Cortex of kidney (tissue), 1 donor: ENCODE measurements at places on chromosomes 1 and 21.

- no peak for DNase-seq
Measured at GRCh38 chr21:35378881-35379280, 329.8 kb upstream of the RUNX1 start.

DNA sequence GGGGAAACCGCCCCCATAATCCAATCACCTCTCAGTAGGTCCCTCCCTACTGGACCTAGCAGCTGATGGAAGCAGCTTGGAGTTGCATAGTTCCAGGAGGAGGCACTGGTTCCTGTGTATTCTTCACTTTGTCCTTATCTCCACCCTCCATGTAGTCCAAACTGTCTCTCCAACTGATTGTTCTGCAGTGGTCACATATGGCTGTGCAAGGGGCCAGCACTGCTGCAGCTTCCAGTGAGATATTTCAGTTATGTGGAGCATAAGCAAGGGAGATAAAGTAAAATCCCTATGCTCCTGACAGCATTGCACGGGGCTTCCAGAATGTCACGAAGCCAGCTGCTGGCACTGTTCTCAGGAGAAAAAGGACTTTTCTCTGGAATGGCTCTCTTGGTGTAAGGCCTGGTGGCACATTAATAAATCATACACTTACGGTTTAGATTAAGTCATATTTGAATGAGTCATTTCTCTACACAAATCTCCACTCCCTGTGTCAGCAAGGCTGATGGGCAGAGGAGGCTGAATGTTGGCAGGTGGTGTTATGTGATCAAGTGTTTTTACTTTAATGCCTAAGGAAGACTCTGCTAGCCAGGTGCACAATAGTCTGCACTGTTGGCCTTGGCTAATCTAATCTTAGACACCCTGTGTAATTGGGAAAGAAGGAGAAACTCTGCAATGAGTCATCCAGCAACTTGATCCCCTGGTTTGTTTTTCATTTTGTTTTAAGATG is 93.4 kb downstream of the KCNK1 start:
- DNase-seq = no peak

DNA sequence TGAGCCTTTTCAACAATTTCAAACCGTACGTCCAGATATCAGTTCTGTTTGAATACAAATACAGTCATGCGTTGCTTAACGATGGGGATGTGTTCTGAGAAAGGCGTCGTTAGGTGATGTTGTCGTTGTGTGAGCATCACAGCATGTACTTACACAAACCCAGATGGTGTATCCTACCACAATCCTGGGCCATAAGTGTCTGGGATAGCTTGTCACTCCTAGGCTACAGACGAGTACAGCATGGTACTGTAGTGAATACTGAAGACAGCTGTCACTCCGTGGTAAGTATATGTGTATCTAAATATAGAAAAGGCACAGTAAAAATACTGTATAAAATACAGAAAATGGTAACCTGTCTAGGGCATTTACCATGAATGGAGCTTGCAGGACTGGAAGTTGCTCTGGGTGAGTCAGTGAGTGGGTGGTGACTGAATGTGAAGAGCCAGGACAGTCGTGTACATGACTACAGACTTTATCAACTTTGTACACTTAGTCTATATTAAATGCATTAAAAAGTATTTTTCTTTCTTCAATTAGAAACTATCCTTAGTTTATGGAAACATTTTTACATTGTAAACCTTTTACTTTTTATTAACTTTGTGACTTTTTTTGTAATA is 10.5 kb upstream of the OR2W3 start:
- no peak for DNase-seq

DNA sequence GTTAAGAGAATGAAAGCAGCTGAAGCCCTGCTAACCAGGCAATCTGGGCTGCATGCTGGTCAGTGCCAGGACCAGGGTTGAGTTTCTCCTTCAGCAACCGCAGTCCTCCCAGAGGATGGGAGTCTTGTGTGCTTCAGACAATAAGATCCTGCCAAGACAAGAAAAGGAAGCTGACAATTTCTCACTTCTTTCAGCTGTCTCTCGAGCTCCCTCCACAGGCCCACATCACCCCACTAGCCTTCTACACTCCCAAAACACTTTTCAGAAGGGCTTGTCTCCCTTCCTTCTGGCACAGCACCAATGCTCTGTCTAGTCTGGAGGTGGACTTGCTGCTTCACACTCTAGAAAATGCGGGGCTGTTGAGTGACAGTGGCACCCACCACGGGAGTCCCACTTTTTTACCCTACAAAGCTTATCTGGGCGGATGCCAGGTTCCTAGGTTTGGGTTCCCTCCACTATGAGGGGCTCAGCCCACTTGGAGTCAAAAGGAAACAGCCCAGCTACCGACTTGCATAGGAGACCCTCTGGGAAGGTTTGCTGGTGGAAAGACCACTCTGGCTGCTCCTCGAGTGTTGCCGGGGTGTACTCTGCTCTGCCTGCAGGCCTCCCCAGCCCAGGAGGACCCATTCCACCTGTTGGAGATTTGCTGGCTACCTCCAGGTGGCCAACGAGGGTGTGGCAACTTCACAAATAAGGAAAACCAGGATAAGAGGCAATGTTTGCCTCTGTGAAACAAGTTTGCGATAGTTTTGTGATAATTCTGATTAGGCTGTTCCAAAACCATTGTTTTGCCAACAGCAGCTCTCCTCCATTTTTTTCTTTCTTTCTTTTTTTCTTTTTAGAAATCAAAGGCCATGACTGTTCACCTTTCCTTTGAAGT is 68.9 kb downstream of the TENT5C start:
- no peak for DNase-seq

DNA sequence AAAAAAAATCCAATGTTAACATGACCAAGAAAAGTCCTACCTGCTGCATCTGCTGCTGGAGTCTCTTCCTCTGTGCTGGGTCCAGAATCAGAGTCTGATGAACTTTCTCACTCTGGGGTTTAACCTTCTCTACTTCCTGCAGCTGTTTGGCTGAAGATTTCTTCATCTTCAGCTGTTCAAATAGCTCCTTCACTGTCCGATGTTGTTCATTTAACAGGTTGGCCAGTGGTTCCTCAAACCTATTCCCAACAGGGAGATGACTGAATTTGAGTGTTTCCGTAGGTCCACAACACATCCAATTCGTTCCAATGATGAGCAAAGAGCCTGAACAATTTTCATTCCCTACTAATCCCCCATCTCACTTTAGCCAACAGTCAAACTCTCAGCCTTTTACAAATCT is 79.4 kb downstream of the GON4L start:
- DNase-seq = no peak

DNA sequence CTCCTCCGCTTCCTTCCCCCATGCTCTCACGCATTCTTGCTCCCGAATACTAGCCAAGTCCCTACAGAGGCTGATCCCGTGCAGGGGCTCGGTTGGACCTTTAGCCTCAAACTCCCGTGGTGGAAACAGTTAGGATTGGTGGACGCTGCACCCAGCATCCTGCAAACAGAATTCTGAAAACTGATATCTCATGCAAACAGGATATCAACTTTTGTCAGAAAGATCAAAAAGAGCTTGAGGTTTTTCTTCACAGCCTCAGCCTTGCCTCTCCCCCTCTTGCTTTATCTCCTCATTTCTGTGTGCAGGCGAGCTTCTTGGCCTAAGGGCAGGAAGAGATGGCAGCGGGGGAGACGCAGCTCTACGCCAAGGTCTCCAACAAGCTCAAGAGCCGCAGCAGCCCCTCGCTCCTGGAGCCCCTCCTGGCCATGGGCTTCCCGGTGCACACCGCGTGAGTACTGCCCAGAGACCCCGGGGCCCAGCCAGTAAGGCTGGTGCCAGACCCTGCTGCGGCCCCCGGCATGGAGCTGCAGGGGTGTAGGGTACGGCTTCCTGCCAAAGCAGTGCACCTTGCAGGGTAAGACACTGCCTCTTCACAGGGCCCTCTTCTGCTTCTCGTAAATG is at the start of gene UBASH3A:
Gene UBASH3A (plus strand): TSS at position 292 of the 621 bp plus-strand sequence. CDS start 44 bp downstream, at position 336.
- no peak for DNase-seq

DNA sequence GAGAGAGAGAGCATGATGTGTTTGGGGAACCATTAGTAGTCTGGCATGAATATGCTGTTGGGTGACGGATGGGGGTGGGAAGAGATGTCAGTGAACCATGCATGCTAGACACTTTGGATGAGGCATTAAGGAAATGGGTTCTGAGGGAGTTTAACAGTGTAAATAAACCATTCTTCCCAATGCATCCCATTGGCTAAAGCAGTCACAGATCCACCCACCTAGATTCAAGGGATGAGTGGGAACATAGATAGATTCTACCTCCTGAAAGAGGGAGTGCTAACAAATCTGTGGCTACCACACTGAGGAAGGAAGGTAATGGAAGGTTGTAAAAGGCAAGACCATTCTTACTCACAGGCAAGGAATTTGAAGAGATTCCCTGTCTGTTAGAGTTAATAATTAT is 129.8 kb upstream of the CACNA1E start:
- DNase-seq = no peak

GRCh38 chr1:38088366-38088765 is 41.8 kb upstream of the POU3F1 start:
- DNase-seq = no peak

DNA sequence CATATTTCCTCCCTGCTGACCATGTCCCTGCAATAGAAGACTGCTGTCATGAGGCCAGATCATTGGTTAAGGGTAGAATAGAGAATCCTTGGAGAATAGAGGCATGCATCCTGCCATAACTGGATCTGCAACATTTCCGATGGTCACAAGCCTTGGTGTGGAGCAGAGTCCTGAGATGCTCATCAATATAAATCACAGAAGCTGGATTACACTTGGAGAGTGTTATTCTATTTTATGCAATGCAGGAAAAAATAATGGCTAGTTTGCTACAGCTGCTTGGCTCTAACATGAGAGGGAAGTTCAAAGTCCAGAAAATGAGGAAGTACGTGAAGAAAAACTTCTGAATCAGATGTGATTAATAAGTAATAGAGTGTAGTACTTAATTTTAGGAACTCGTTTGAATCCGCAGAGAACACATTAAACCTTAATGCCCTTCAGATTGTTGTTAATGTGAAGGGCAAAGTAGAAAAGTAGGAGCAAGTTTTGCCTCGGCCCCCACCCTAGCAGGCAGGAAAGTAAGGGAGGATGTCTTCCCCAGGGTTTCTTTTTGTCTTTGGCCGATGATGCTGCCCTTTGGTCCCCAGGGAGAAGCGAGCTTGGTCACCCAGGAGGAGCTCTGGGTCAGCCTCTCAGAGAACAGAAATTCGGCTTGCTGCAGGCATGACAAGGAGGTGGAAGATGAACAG is 59.5 kb downstream of the KCNK1 start:
- no peak for DNase-seq

GRCh38 chr1:187027253-187027652 is 198.5 kb downstream of the PLA2G4A start:
- no peak for DNase-seq

DNA sequence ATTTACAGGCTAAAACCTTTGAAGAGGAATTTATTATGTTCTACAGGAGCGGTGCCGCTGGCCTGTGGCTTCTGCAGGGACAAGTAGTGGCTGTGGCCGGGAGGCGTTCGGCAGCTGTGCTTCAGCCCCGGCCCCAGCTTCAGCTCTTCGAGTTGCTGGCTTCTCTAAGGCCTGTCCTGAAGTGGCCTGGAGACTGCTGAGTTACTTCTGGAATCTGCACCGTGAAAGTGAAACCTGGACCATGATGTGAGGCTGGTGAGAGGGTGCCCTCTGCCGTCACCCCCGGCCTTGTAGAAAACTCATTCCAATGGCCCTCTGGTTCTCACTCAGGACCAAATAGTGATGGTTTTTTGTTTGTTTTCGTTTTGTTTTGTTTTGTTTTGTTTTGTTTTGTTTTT is 48.1 kb downstream of the PRKCZ start:
- DNase-seq = no peak

DNA sequence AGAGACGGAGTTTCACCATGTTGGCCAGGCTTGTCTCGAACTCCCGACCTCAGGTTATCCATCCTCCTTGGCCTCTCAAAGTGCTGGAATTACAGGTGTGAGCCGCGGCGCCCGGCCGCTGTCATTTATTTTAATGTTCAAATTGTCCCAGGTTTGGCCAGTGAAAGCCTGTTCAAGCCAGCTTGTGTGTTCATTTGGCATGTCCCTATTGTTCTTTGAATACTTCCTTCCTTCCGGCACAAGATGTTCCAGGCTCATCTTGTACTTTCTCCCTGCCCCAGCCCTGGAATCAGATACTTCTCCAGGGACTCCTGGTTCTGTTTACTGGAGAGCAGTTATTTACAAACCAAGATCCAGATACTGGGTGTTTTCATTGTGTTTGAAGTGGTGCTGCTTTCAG is 37.0 kb downstream of the ZBTB8B start:
- DNase-seq = no peak

DNA sequence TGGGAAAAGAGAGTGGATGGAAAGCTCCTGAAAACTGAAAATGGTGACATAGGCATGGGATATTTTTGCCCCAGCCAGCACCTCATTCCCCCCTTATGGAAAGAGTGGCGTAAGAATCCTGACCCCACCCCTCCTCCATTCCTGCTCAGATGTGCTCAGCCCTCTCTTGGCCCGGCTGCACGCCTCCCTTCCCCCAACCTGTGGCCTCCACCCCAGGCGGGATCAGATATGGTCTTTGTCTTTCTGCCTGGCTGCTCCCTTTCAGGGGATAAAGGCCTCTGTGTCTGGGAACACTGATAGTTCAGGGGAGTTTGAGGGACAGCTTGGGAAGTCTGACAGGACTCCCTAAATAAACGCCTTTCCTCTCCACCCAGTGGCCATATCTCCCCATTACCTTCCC is 49.8 kb downstream of the KIRREL1 start:
- no peak for DNase-seq

DNA sequence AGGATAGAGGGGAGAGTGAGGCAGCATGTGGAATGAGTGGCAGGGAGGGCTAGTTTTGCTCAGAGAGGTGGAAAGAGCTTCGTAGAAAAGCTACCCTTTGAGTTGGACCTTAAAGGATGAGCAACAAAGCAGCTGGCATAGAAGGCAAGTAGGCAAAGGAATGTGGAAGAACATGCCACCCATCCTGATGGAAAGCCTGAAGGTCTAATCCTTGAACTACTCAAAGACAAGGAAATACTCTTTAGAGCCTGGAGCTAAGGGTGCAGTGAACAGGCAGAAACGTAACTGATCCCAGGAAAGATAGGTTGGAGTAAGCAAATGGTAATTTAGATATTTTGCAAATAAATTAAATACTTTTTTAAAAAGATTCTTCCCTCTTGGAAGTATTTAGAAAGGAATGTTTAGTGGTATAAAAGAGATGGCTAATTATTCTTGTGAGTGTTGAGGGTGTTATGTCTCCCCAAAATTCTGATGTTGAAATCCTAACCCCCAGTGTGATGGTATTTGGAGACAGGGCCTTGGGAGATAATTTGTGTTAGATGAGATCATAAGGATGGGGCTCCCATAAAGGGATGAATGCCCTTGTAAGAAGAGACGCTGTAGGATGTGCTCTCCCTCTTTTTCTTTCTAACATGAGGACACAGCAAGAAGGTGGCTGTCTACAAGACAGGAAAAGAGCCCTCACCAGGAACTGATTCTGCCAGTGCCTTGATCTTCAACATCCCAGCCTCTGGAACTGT is 308.1 kb upstream of the RUNX1 start:
- no peak for DNase-seq
